ENCODE measurements at places on chromosomes 6 and 20.

DNA sequence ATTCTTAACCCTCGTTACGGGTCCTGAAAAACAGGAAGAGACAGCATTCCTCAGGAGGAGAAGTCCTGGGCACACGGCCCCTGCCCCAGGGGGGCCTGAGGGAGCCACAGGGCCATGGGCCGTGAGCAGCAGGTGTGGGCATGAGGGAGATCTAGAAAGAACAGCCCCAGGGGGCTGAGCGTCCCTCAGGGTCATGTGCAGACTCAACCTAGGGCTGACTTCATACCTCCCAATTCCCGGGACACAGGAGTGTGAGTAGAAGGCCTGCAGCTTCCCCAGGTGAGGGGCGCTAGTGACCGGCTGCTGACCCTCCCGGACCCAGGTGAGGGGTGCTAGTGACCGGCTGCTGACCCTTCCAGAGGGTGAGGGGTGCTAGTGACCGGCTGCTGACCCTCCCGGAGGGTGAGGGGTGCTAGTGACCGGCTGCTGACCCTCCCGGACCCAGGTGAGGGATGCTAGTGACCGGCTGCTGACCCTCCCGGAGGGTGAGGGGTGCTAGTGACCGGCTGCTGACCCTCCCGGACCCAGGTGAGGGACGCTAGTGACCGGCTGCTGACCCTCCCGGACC lies 35.1 kb downstream of the FRMD1 start:
- no peak for DNase-seq

DNA sequence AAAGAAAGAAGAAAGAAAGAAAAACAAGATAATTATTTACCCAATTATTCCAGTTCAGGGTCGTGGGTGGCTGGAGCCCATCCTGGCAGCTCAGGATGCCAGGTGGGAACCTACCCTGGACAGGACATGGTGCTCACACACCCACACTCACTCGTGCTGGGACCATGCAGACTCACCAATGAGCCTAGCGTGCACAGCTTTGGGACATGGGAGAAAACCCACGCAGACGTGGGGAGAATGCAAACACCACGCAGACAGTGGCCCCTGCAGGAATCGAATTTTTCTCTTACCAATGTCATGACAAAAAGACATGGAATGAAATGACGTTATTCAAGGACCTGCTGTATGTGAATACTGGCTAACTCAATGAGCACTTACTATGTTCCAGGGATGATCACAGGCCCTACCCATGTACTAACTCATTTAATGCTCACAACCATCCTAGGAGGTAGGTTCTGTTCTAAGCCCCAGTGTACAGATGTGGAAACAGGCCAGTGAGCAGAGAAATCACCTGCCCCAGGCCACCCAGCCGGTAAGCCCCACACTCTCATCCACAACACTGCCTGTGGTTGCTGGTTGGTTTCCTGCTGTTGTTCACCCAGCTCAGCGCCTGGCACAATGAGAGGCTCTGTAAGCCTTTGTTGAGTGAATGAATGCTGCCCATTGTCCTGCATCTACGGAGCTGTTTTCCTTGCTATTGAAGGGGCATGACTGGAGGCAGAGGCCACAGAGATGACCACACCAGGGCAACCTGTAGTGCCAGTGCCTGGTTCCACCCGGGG lies 6.8 kb upstream of the PI16 start:
- DNase-seq, result no peak

DNA sequence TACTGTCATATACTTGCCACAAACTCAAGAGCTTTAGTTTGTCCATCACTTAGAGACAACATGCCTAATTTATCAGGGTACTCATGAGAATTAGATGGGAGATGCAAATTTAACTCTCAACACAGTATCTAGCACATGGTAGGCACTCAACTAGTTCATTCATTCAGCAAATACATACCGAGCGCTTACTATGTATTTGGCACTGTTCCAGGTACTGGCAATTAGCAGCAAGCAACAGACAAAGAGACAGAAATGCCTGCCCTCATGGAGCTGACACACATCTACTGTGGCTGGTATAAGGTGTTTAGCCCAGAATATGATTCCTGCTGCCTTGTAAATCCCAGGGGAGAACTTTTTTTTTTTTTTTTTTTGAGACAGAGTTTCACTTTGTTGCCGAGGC lies 4.8 kb downstream of the MICAL1 start:
- DNase-seq, result no peak

DNA sequence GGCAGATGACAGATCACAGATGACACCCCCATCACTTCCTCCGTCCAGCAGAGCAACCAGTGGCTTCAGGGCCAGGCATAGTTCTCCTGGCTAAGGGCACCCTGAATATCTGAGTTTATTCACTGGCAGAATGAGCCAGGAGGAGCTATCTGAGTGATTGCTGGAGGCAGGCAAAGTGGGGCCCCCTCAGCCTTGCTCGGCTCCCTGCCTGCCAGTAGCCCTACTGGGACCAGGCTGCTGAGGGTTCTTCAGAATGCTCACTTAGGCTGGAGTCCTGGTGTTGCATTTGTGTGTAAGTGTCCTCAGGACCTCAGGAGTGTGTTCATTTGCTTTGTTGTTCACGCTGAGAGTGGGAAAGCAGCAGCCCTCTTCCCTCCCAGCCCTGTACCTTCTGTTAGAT lies 31.2 kb downstream of the CHMP4B start:
- DNase-seq, result no peak

Data from uterus (tissue), 4 donors.